ENCODE measurements at places on chromosomes 6 and 20. TPM values are rescaled to one million over a fixed set of nuclear protein-coding genes. Genes with fewer than 3 reads are reported as not detected.

The SCUBE3 gene
- 1.4 TPM for total RNA-seq

The CABLES2 gene
- total RNA-seq, result 0.47 TPM

The WASF1 gene
- total RNA-seq, result 4.7 TPM

The FUT9 gene
- total RNA-seq, result not detected

The HSPA12B gene
- not detected for total RNA-seq

All from smooth muscle cell of the coronary artery (primary cell).